IPS-NIHi11 (cell line): ENCODE measurements at places on chromosomes 2 and 18.

GRCh38 chr2:232348936-232349335, 29.6 kb upstream of the ALPP start:
- DNase-seq, result no peak

GRCh38 chr18:32317651-32318050, 127.8 kb downstream of the MEP1B start:
- no peak for DNase-seq

- no peak for DNase-seq
These were observed 233.7 kb downstream of the TWIST2 start for GRCh38 chr2:239081622-239082021.

DNA sequence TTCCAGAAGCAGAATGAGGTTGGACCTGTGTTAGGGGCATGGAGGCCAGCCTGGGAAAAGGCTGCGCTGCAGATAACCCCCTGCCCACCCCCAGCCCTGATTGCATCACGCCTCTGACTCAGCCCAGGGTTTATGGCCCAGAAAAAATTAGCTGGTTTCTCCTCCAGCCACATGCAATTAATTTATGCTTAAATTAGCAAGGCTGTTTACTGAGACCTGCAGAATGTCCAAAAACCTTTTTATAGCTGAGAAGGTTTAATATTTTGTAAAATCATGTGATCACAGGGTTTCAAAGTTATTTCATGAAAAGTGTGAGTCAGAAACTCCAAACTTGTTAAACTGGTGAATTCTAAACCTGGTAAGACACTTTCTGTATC, 123.1 kb upstream of the HDAC4 start:
- no peak for DNase-seq

- no peak for DNase-seq
These were observed 44.5 kb downstream of the SOCS6 start for GRCh38 chr18:70333316-70333715.

- no peak for DNase-seq
These were observed 112.0 kb downstream of the MBP start for GRCh38 chr18:77020561-77020960.

DNA sequence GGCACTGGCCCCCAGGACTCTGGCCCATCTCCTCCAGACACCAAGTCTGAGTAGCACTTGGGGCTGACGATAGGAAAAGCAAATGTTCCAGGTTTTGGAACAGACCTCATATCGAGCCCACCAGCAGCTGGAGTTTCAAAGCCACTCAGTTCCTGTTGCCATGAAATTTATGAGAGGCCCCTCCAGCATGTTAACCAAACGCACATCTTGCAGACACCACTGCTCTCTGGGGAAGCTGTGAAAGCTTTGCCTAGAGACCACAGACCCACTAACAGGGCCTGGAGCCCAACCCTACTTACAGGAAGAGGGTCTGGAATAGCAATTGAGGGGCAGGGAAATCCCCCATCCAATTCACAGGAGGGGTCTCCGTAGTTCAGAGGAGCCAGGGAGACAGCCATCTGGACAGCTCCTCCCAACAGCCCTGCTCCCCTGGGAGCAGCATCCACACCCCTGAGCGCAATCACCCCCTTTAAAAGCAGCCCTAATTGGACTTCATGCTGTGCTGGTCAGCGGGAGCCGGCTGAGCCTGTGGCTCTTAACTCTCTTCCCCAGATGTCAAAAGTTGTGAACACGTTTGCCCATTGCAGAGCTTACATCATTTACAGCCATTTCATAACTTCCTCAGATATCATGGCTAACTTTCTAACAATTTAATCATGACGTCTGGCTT, 81.3 kb downstream of the TGFA start:
- DNase-seq, result no peak

GRCh38 chr2:45929674-45930395, 278.4 kb downstream of the PRKCE start:
- no peak for DNase-seq

- DNase-seq, result no peak
These were observed 187.6 kb downstream of the ZNF521 start for GRCh38 chr18:25164211-25164847.

DNA sequence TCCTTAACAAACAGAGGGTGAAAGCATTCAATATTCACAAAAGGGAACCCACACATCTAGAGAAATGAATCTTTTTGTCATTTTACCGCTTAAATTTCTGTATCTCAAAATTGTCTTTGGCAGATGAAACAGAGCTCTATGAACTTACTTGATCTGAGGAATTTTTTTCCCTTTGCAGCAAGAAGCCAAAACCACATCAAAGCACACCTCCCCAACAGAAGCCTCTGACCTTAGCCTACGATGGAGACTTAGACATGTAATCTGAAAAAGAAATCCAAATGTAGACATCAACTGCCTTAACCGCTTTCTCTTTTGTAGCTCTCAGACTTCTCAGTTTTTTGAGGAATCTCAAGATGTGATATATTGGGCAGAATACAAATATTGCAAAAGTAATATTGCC, 287.9 kb upstream of the HNMT start:
- no peak for DNase-seq

DNA sequence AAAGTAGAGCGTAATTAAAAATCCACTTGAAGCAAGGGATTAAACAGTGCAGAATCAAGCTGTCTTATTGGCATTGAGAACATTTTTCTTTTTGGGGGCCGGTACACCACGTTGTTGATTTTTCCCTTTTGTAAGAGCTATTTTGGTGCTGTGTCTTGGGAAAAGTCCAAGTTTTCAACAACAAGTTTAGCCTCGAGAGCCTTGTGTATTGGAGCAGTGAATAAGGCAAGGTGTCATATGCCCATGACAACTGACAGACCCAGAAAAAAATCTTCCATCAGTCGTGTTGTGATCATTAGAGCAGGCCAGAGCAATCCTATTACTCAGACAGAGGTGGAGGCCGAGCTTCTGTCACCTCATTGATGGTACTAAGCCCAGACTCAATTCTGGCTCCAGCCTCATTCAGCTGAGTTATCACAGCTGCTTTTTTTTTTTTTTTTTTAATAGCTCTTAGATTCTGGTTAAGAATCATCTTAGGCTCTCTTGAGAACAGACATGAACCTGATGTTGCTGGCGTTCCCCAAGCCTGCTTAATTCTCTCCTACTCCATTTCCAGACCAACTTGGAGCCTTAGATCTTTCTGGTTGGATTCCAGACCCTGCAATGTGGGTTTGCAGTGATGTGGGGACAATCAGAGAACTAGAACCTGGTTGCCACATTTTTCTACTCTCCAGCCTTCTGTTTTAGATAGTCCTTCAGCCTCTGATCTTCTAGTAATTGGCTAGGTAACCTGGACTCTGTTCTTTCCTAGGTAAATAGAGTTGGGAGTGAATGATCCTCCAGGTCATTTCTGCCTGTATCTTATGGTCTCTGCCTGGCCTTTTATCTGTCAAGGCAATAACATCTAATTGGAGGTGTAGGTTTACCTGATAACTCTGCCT, 43.1 kb downstream of the MOGAT1 start:
- no peak for DNase-seq

- DNase-seq, result no peak
These were observed 33.6 kb downstream of the GCG start for GRCh38 chr2:162118166-162119031.

GRCh38 chr18:3554811-3555427, 104.9 kb downstream of the TGIF1 start:
- DNase-seq, result no peak

GRCh38 chr2:217952409-217952808, 50.4 kb downstream of the TNS1 start:
- no peak for DNase-seq

DNA sequence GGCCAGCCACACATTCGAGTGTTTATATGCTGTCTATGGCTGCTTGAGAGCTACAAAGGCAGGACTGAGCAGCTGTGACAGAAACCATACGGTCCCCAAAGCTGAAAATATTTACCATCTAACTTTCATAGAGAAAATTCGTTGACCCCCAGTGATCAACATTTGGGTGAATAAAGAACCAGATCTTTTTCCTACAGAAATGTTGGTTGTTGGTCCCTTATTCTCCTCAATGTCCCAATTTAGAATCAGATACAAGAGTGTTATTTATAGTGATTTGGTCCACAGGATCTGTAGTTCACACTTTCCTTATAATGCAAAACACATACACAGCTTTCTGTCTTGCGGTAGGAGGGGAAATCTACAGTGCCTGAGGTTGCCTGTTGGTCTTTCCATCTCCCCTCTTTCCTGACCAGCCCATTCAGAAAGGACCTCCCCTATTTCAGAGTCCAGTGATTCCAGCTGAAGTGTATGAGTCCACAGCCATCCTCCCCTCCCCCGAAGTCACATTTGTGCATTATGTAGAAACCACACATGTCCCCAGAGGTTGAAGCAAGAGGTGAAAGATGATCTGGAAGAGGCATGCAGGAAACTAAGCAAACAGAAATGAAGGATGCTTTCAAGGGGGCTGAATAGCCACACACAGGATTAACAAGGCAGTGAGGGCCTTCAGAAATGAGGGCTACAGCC, 61.9 kb downstream of the SPRED2 start:
- DNase-seq, result no peak

DNA sequence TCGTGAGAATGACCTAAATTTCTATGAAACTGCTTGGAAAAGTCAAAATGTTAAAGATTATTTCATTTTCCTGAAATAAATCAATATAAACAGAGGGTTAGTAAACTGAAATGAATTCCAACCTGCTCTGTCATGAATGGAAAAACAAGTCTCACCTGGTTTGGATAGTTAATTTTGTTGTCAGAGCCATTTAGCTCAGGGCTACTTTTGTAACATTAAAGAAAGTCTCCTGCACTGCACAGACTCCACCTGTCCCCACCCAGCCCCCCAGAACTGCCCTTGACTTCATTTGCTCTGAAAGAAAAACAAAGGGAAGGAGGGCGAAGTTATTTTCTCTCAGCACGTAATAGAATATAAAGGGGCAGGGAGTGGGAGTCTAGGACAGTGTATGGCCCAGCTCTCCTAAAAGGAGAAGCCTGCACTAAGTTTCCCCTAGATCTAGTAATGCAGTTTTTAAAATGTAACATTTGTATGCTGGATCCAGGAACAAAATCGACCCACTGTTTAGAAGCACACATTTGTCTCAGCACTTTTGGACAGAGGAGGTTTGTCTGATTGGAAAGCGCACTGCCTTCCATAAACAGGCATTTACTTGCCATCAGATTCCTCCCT, 54.2 kb upstream of the ACSL3 start:
- DNase-seq, result no peak

DNA sequence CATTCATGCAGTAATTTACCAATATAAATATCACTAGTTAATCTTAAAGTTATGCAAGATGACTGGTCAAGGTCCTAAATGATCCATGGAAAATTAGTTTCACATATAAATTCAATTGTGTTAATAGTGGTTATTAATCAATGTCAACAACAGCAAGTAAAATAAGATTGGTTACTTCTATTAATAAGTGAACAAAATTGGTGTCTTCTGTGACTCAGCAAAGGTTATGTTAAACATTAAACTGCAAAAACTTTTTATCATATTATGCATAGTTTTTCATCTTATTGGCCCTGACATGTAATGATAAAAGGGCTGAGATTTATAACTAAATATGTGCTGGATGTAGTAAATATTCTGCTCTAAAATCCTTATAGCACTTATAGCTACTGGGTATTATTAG, 359.0 kb upstream of the UBE2E3 start:
- DNase-seq, result no peak

GRCh38 chr2:201918616-201919307, 112.4 kb downstream of the CDK15 start:
- no peak for DNase-seq

- no peak for DNase-seq
These were observed 251.9 kb upstream of the RAB12 start for GRCh38 chr18:8357320-8357719.

DNA sequence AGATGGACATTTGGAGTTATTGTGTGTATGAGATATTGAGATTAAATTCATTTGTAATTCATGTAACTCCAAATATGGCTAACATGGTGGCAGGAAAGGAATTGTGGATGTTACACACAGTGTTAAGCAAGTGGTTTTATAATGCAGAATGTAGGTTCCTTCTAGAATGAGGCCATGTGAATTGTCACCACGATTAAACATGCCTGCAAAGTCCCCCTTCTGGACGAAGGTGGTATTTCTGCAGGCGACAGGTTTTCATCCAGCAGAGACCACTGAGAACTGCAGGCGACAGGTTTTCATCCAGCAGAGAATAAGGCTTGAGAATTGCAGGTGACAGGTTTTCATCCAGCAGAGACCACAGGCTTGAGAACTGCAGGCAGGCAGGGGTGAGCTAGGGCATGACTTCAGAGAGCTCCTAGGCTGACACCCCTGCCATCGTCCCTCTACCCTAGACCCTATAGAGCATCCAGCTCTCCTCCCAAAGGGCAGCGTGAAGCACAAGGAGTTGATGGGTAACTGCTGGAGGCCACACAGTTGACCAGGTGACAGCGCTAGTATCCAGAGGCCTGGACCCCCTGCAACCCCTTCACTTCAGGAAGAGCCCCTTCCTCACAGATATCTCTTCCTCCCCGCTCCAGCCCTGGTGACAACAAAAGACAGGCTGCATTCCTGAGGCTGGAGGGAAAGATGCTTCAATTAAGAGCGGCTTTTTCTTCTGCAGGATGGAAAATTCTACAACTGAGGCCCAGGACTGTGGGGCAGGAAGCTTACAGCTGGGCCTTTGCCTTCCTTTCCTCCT, 175.8 kb downstream of the LOXHD1 start:
- DNase-seq, result peak; percentile 63

DNA sequence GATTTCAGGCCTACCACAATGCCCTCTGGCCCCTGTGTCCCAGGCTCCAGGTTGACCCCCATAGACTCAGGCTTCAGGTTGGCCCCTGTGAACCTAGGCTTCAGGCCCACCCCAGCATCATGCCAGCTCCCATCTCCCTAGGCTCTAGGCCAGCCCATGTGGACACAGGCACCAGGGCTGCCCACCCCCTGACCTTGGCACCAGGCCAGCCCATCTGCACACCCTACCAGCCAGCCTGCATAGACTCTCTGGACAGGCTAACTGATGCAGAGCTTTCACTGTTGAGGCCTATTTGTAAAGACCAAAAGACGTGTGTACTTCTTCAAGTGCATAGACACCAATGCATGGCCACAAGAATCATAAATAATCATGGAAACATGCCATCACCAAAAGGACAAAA, 83.9 kb downstream of the VAPA start:
- no peak for DNase-seq

- no peak for DNase-seq
These were observed 116.0 kb downstream of the DTNB start for GRCh38 chr2:25557179-25558036.

- DNase-seq, result no peak
These were observed 41.9 kb downstream of the MARCO start for GRCh38 chr2:118983915-118984314.

GRCh38 chr2:215769246-215769645, 244.1 kb downstream of the MREG start:
- DNase-seq, result no peak
